Thoracic aorta (tissue), 2 donors: ENCODE measurements at places on chromosomes 3 and 15. TPM values are rescaled to one million over a fixed set of nuclear protein-coding genes. Genes with fewer than 3 reads are reported as not detected.

GRK7 gene
- not detected for total RNA-seq

PLA2G4E gene
- not detected for total RNA-seq

GPX1 gene
- 187 TPM for total RNA-seq

WDR93 gene
- not detected for total RNA-seq

GRCh38 chr3:31016196-31016595, 121.7 kb upstream of the GADL1 start:
- H3K27me3 ChIP-seq, result no peaks in the 10 kb centered on the region
- DNase-seq, result no peak
- no peaks in the 10 kb centered on the region for H3K36me3 ChIP-seq
- no peak overlapping the region for H3K27ac ChIP-seq
- H3K4me1 ChIP-seq, result no peaks in the 10 kb centered on the region

- peak overlapping the region; percentile 98 for H3K27ac ChIP-seq
- H3K36me3 ChIP-seq, result no peaks in the 10 kb centered on the region
- peak overlapping the region; percentile 73 for H3K4me3 ChIP-seq
These were observed 227.7 kb downstream of the ADAMTS17 start for GRCh38 chr15:100114100-100114499.

GRCh38 chr3:107323723-107324122, 53.5 kb upstream of the CCDC54 start:
- H3K27me3 ChIP-seq, result no peaks in the 10 kb centered on the region
- H3K27ac ChIP-seq, result no peak overlapping the region
- no peak for DNase-seq
- no peaks in the 10 kb centered on the region for H3K4me1 ChIP-seq
- H3K4me3 ChIP-seq, result no peak overlapping the region

GRCh38 chr3:46096336-46096735, 69.1 kb upstream of the XCR1 start:
- H3K27me3 ChIP-seq, result no peaks in the 10 kb centered on the region
- no peak for DNase-seq
- H3K4me1 ChIP-seq, result no peaks in the 10 kb centered on the region
- H3K27ac ChIP-seq, result peak overlapping the region; percentile 8
- no peak overlapping the region for H3K4me3 ChIP-seq
- H3K36me3 ChIP-seq, result no peaks in the 10 kb centered on the region

DNA sequence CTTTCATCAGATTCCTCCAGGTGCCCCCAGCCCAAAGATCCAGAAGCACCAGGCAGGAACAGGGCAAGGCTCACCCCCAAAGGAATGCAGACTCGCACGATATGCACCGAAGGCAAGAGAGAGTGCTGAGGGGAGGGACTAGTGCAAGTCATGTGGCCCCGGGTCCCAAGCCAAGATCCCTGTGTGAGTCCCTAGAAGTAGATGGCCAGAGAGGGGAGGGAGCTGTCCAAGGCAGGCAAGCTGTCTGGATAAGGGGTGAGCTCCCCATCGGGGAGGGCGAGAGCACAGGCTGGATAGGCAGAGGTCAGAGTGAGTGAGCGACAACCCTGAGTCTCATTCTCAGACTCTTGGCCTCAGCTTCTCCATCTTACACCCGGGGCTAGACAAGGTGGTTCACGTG, 171.5 kb upstream of the LINGO1 start:
- H3K27me3 ChIP-seq, result no peaks in the 10 kb centered on the region
- H3K4me3 ChIP-seq, result no peak overlapping the region
- no peak for DNase-seq
- H3K27ac ChIP-seq, result no peak overlapping the region
